Activated CD8-positive, alpha-beta memory T cell treated with anti-CD3 and anti-CD28 coated beads for 48 hours (primary cell): ENCODE measurements at places on chromosomes 11 and 22.

DNA sequence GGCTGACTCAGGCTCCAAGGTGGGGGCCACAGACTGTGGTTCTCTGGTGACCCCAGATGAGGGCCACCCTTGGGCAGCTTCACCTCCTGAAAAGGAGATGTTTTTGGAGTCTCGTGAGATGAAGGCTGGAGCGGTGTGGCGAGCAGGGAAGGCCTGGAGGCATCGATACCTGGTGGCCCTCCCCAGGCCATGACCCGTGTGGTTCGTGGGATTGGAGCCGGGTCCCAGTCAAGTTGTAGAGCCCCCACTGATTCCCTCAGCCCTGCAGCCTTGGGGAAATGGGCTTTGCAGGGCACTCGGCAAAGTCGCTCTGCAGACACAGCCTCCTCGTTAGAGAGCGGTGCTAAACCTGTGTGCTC lies 1083.4 kb downstream of the BRD1 start:
- DNase-seq, result no peak

DNA sequence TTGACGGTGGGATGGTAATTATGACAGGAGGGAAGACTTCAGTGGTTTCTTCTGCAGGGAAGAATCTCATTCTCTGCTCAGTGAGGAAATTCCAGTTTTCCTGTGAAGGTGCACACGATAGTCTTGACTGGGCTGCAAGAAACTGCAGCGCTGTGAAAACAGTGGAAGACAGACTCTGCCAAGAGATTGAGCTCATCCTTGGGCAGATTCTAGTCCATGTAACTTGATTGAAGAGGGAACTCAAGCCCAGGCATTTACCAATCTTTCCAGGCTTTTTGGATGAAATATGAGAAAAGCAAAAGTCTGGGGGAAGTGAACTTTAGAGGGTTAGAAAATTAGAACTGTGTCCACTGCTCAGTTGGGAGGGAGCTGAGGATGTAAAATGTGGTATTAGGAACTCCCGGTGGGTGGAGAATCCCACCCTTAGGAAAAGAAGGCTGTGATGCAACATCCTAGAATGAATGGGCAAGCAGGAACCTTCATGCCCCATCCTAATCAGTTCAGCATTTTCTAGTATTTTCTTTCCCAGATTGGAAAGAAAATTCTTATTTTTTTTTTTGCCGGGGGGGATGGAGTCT lies 212.6 kb downstream of the DBX1 start:
- DNase-seq, result no peak

DNA sequence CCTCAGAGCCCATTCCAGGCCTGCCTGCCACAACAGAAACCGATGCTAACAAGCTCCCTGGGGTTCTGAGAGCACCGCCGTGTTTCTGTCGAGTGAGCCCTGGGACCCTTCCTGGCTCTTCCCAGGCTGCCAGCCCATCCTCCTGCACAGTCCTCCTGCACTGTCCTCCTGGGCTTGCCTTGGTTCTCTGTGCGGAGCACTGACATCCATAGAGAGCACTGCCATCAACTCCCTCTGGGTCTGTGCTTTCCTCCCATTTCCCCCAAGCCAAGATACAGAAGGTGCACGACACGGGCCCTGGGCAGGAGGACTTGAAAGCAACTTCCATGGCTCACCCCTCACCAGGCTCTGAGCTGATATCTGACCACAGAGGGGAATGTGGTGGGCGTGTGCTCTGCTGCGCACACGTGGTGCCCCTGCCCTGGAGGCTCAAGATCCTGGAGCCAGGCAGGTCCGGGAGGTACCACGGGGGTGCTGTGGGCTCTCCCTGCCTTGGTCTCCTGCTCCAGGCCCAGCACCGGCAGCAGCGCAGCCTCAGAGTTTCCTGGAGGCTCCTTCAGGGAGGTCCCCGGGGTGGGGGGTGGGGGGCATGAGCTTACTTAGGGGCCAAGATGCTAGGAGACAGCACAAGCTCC lies 304.2 kb downstream of the BRD1 start:
- no peak for DNase-seq

- no peak for DNase-seq
Observed at GRCh38 chr22:49963647-49964026, 3.1 kb downstream of the PIM3 start.

- DNase-seq, result peak; percentile 31
Observed at GRCh38 chr11:45899448-45900174, 7.5 kb downstream of the FREY1 start.

DNA sequence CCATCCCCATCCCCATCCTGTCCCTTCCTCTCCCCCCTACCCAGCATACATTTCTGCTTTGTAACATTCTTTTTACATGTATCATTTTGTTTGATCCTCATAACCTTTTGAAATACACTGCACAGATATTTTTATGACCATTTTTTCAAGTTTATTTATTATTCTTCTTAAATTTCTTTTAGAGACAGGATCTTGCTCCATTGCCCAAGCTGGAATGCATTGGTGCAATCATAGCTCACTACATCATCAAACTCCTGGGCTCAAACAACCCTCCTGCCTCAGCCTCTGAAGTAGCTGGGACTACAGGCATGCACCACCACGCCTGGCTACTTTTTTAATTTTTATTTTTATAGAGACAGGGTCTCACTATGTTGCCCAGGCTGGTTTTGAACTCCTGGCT lies 99.4 kb upstream of the AKIP1 start:
- no peak for DNase-seq

GRCh38 chr11:93526346-93526633 lies 16.9 kb downstream of the SMCO4 start:
- no peak for DNase-seq

- peak; percentile 47 for DNase-seq
Observed at GRCh38 chr11:118002010-118002540, 15.9 kb downstream of the IL10RA start.

GRCh38 chr22:22553141-22553540 lies 5.9 kb downstream of the PRAME start:
- DNase-seq, result no peak

GRCh38 chr11:111819161-111819828 lies 52.1 kb downstream of the ALG9 start:
- DNase-seq, result no peak

GRCh38 chr11:96314326-96315020 lies 28.5 kb downstream of the MAML2 start:
- DNase-seq, result no peak

DNA sequence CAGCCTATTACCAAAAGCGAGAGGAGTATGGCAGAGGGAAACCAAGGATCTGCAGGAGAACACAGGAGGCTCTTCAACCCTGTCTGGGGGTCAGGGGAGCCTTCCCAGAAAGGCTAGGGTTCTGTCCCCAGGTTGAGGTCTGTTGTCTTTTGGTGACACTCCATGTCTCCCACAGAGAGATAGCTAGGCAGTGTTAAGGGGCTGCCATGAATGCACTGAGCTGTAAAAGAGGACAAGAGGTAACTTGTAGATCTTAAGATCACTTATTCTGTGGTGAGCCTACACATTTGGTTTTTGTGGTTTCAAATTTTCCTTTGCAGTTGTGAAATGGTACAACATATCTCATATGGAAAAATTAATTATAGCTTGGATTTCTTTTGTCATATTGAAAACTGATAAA lies 6.0 kb upstream of the ACER3 start:
- DNase-seq, result no peak

GRCh38 chr11:76339221-76339620 lies 41.7 kb downstream of the THAP12 start:
- DNase-seq, result no peak

GRCh38 chr11:109040303-109040702 lies 375.4 kb downstream of the DDX10 start:
- no peak for DNase-seq

- no peak for DNase-seq
Observed at GRCh38 chr11:133808393-133809140, 36.7 kb downstream of the SPATA19 start.

DNA sequence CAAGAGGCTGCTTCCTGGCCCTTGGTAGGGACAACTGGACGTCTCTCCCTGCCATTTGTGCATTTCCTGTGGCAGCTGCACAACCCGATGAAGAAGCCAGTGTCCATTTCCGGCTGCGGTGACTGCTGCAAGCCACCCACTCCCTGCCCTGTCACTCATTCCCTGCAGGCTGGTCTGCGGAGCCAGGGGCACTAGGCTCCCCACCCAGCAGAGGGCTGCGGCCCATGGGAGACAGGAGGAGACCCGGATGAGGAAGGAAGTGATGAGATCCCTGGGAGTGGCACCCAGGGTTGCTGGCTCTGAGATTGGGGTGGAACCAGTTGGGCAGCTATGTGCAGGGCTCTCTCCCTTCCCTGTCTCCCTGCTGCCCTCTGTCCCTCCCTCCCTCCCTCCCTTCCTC lies 10.0 kb upstream of the MYRF start:
- DNase-seq, result no peak

GRCh38 chr11:114197799-114198500 lies 98.2 kb upstream of the NNMT start:
- DNase-seq, result no peak

DNA sequence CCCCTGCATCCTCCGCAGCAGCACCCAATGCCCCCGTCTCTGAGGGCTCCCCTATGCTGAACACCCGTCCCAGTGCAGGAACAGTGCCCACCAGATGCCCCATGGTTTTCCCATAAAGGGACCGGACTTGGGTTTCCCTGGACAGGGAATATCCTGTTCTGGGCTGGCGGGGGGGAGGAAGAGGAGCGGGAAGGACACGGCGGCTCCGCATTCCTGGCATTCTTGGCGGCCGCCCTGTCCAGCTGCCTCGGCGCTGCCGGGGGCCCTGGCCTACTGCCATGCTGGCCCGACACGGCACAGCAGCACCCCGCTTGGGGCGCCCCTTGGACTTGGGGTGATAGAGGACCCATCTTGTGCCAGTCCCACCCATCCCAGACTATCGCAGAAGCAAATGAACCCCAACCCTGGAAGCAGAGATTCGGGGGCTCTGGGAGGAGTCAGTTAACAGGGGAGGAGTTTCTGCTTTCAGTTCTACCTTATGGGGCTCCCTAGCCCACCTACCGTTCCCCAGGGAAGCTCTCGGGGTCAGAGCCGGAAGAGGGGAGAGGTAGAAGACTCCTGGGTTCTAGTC lies 23.7 kb upstream of the CBX7 start:
- DNase-seq, result no peak

- no peak for DNase-seq
Observed at GRCh38 chr11:75424396-75424795, 8.6 kb downstream of the KLHL35 start.

DNA sequence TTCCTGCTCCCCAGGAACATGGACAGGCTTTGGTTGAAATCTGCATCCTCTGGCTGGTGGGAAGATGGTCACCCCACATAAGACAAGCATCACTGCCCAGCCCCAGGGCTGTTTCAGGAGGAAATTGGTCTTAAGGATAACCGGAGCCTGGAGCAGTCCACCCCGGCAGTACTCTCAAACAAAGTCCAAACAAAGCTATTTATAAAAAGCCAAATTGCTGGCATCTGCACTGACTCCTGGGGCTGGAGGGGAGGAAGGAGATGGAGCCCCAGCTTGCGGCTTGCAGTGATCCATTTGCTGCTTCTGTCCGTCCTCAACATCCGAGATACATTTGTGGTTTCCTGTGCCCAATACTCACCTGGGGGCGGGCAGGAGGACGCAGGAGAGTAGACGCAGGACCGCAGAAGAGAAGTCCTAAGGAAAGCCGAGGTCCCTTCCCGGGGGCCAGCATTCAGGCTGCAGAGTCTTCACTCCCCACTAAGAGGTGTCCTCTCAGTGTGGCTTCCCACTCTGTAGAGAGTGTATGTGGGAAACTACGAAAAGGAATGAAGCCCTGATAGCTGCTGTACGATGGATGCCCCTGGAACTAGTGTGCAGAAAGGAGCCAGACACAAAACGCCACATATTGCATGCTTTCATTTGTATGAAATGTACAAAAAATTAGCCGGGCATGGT lies 107.3 kb upstream of the FGF3 start:
- no peak for DNase-seq

DNA sequence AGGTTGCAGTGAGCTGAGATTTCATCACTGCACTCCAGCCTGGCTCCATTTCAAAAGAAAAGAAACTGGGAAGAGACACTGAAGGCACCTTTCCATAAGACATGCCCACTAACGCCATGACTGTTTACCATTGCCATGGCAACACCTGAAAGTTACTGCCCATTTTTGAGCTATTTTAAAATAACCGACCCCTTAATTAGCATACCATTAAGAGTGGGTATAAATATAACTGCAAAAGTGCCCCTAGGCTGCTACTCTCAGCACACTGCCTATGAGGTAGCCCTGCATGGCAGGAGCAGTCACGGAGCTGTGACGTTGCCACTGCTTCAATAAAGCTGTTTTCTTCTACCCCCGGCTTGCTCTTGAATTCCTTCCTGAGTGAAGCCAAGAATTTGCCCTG lies 9.9 kb upstream of the RNASEH2C start:
- no peak for DNase-seq

- no peak for DNase-seq
Observed at GRCh38 chr11:118226781-118227180, 2.0 kb upstream of the JAML start.

DNA sequence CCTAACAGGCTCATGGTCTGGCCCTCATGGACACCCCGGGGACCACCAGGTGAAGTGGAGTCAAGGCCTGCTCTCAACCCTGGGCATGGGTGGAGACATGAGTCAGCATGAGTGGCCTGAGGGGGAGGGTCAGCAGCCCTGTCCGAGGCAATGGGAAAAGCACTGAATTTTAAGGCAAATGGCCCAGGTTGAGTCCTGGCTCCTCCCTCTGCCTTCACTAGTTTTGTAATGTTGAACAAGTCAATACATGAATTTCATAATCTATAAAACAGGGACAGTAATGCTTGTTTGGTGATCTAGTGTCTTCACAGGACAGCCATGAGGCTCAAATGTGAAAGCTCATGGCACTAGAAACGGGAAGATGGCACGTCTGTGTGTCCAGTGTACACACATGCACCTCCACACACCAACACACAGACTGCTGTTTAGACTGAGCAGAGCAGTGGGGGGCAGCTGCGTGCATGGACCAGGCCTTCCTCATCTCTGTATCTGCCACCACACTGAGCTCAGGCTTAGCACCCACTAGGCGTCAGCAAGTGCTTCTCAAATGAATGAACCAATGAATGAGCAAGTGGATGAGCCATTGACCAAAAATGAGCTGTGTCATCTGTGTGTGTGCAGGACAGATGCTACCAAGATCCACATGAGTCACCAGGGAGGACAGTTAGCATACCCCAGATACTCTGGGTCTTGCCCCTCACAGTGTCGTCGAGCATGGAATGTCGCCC lies 63.4 kb downstream of the NRXN2 start:
- no peak for DNase-seq

DNA sequence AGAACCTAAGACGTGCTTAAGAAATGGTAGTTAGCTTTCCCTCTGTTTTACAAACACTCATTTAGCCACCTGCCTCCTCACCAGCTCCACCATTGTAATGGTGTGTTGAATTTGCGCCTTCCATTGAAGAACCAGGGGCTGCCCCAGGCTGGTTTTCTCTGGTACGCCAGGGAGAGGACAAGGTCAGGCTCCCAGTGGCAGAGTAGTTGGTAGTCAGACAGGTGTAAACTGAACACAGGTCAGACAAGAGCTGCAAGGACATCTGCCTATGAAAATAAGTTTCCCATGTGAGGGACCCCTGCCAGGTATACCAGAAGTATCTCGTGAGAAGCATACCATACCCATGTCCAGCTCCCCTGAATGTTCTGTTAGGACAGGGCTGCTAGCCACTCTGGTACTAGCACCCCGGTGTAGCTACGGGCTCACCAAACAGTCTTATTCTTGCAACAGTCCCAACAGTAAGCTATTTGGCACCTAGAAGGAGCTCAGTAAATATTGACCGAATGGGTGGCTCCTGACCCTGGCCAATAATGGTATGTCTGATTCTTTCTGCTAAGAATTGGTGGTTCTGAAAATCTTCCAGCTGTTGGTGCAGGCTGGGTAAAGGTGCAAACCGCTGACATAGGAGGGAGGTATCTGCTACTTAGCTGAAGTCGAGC lies 359.0 kb downstream of the LARGE1 start:
- DNase-seq, result no peak
